HepG2 (cell line): ENCODE measurements at places on chromosomes 11 and 22. TPM values are rescaled to one million over a fixed set of nuclear protein-coding genes. Genes with fewer than 3 reads are reported as not detected.

GRCh38 chr11:131748151-131749050 lies 378.0 kb downstream of the NTM start:
- no peaks in the 10 kb centered on the region for H3K36me3 ChIP-seq
- H3K27me3 ChIP-seq = no peaks in the 10 kb centered on the region
- no peak overlapping the region for H3K4me3 ChIP-seq
- no peaks in the 10 kb centered on the region for H3K4me1 ChIP-seq
- DNase-seq = peak; percentile 26

DNA sequence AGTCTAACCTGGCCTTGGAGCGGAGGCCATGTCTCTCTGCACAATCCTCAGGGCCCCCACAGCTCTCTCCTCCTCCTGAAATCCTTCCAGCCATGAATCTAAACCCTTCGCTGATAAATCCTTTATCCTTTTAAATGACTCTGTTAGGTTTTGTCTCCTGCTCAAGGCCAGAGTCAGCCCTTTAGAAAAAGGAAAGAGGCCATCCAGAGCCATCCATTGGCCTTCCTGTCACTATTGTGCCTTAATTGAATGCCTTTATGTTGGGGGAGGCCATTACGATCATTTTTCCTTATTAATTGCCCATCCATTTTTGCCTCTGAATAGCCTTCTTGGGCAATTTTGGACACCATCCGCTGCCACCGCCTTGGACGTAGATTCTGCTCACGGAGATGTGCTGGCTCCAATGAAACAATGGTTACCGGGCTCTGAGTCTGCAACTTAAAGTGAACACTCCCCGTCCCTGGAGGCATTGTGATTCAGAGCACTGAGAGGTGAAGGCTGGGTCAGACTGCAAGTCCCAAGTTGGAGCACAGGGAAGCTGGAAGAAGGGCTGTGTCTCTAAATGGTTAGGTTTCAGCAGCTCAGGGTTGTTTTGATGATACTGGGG lies 213.0 kb upstream of the E2F8 start:
- DNase-seq = no peak
- no peak overlapping the region for H3K27ac ChIP-seq
- H3K4me1 ChIP-seq = no peaks in the 10 kb centered on the region
- no peaks in the 10 kb centered on the region for H3K36me3 ChIP-seq
- H3K4me3 ChIP-seq = no peak overlapping the region
- no peaks in the 10 kb centered on the region; the same call in 1 of the 2 replicates for H3K27me3 ChIP-seq

DNA sequence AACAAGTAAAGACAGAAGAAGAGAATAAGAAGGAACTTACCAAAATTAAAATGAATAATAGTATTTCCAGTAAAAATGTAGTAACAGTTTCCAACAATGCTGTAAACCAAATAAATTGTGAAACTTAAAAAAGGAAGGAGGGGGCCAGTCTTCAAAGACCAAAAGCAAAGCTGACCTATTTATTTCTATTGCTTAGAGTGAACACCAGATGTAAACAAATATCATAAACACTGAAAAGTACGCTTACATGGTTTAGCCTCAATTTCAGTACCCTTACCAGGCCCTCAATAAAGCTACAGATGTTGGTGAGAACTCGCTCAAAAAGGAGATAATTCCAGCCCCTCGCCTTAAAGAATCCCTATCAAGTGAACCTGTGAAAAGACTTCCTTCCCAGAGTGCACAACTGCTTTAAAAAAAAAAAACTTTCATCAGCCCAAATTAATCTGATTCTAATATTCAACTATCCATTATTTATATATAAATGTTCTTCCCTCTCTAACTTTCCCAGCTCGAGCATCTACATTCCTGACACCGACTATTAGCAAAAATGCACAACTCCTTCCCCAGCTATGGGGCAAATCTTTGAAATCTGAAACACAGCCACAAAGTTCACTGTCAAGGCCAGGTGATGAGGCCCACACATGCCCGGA lies 2.4 kb downstream of the PHF21A start:
- H3K27ac ChIP-seq = peak overlapping the region; percentile 53
- DNase-seq = no peak
- H3K4me3 ChIP-seq = peak overlapping the region; percentile 73
- H3K36me3 ChIP-seq = no peaks in the 10 kb centered on the region
- H3K27me3 ChIP-seq = no peaks in the 10 kb centered on the region; the same call in 2 of the 3 replicates

- no peak overlapping the region for H3K27ac ChIP-seq
- DNase-seq = no peak
- H3K4me3 ChIP-seq = no peak overlapping the region
Observed at GRCh38 chr11:126012852-126013251, 49.8 kb downstream of the CDON start.

- no peaks in the 10 kb centered on the region for H3K4me1 ChIP-seq
- H3K27me3 ChIP-seq = peaks cover 82% of the 10 kb centered on the region; the same call in 2 of the 3 replicates
- H3K4me3 ChIP-seq = no peak overlapping the region
- no peaks in the 10 kb centered on the region for H3K36me3 ChIP-seq
- no peak overlapping the region for H3K27ac ChIP-seq
- DNase-seq = no peak
Observed at GRCh38 chr22:20211997-20212753, 55.9 kb downstream of the RTN4R start.

DNA sequence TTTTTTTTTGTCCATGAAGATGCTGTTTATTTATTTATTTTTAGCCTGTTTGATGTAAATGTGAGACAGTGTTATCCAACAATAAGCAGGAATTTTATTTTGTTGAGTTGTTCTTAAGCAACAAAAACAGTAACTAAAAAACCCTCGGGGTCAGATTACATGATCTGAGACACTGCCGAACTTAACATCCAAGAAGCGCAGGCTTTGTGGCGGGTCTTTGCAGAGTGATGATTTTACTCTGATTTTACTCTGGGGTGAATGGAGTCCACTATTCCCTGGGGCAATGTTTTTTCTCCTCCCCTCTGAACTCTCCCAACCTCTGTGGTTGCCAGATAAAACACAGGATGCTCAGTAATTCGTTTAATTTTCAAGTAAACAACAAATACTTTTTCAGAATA lies 450.1 kb upstream of the B3GAT1 start:
- H3K4me3 ChIP-seq = no peak overlapping the region
- DNase-seq = no peak
- H3K27me3 ChIP-seq = peaks cover 1% of the 10 kb centered on the region; the same call in 1 of the 2 replicates
- H3K27ac ChIP-seq = no peak overlapping the region
- no peaks in the 10 kb centered on the region for H3K4me1 ChIP-seq

DNA sequence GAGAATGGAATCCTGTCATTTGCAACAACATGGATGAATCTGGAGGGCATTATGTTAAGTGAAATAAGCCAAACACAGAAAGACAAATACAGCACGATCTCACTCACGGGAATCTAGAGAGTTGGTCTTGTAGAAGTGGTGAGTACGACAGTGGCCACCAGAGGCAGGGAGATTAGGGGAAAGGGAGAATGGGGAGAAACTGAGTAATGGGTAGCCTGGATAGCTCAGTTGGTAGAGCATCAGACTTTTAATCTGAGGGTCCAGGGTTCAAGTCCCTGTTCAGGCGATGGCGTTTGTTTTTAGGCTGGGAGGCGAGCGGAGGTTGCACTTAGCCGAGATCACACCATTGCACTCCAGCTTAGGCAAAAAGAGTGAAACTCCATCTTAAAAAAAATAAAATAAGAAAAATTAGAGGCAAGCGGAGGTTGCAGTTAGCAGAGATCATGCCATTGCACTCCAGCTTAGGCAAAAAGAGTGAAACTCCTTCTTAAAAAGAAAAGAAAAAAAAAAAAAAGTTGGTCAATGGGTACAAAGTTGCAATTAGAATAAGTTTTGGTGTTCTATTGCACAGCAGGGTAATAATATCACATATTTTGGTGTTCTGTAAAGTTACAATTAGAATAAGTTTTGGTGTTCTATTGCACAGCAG lies 95.7 kb upstream of the UBASH3B start:
- no peak overlapping the region for H3K27ac ChIP-seq
- no peak overlapping the region for H3K4me3 ChIP-seq
- peak; percentile 24 for DNase-seq

- no peak overlapping the region for H3K4me3 ChIP-seq
- no peak overlapping the region for H3K27ac ChIP-seq
- no peaks in the 10 kb centered on the region for H3K4me1 ChIP-seq
- no peaks in the 10 kb centered on the region for H3K27me3 ChIP-seq
- DNase-seq = no peak
Observed at GRCh38 chr22:46592390-46592872, 27.8 kb upstream of the GRAMD4 start.

GRCh38 chr11:117941976-117942654 lies 12.9 kb upstream of the TMPRSS13 start:
- H3K27me3 ChIP-seq = no peaks in the 10 kb centered on the region; the same call in 1 of the 2 replicates
- no peak for DNase-seq
- H3K27ac ChIP-seq = no peak overlapping the region
- H3K4me3 ChIP-seq = no peak overlapping the region
- H3K4me1 ChIP-seq = no peaks in the 10 kb centered on the region
- no peaks in the 10 kb centered on the region for H3K36me3 ChIP-seq

- H3K4me1 ChIP-seq = no peaks in the 10 kb centered on the region
- DNase-seq = no peak
- peaks cover 6% of the 10 kb centered on the region; the same call in 1 of the 3 replicates for H3K27me3 ChIP-seq
- no peaks in the 10 kb centered on the region for H3K36me3 ChIP-seq
- no peak overlapping the region for H3K4me3 ChIP-seq
Observed at GRCh38 chr11:117634756-117635603, 162.0 kb downstream of the DSCAML1 start.

GRCh38 chr11:11251394-11251970 lies 101.6 kb downstream of the CSNK2A3 start:
- H3K27ac ChIP-seq = no peak overlapping the region
- H3K36me3 ChIP-seq = no peaks in the 10 kb centered on the region
- no peaks in the 10 kb centered on the region; the same call in 1 of the 2 replicates for H3K27me3 ChIP-seq
- H3K4me1 ChIP-seq = no peaks in the 10 kb centered on the region
- DNase-seq = no peak
- H3K4me3 ChIP-seq = no peak overlapping the region

- H3K4me3 ChIP-seq = no peak overlapping the region
- no peak for DNase-seq
- H3K36me3 ChIP-seq = no peaks in the 10 kb centered on the region
- H3K27me3 ChIP-seq = no peaks in the 10 kb centered on the region
Observed at GRCh38 chr11:91792779-91793262, 431.8 kb upstream of the FAT3 start.

DNA sequence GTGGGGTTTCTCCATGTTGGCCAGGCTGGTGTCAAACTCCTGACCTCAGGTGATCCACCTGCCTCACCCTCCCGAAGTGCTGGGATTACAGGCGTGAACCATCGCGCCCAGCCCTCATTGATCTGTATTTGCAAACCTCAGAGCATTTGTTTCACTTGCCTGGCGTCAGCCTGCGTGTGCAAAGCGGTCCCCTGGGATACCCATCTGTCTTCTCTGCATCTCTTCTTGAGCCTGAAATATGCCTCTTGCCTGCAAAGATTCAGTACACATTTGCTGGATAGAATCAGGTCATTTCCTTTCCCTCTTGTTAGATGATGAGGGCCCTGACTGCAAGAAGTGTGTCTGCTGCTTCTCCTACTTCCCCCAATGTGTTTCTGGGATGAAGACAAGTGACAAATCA lies 1291.0 kb downstream of the TBC1D22A start:
- no peak overlapping the region for H3K4me3 ChIP-seq
- H3K4me1 ChIP-seq = no peaks in the 10 kb centered on the region
- H3K27me3 ChIP-seq = peaks cover 12% of the 10 kb centered on the region; the same call in 1 of the 3 replicates
- H3K27ac ChIP-seq = no peak overlapping the region

- no peak for DNase-seq
- H3K27me3 ChIP-seq = peaks cover 6% of the 10 kb centered on the region; the same call in 1 of the 2 replicates
- H3K36me3 ChIP-seq = no peaks in the 10 kb centered on the region
- no peaks in the 10 kb centered on the region for H3K4me1 ChIP-seq
- no peak overlapping the region for H3K4me3 ChIP-seq
Observed at GRCh38 chr11:8269636-8270035, 6.0 kb upstream of the LMO1 start.

DNA sequence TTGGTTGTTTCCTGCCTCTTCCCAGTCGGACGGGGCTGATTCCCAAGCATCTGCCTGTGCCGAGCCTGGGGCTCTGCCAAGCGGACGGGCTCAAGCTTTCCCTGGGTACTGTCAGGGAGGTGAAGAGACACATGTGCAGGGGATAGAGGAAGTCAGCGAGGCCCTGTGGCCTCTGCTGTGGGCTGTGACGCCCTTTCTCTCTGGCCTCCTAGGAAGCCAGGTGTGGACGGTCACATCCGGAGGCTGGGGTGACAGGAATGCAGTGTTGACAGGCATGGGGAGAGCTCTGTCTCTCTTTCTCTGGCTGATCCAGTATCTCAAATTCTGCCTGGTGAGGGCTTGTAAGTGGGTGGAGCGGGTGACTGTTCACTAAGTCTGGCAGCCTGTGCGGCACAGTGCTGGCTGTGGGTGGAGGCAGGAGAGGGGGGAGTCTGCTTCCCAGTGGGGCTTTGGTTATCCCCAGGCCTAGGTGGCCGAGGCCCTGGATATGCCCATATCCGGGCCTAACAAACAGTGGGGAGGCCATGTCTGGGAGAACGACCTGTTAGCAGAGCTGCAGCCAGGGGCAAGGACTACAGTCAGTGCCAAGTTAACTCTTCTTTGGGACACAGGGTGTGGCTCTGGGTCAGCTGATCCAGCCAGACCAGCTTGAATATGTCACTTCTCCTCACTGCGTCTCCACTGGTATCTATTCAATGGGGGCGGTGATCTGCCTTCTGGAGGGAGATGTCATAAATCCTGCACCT lies 1.9 kb downstream of the KCTD17 start:
- no peak overlapping the region for H3K27ac ChIP-seq
- no peaks in the 10 kb centered on the region for H3K36me3 ChIP-seq
- DNase-seq = no peak
- no peak overlapping the region for H3K4me3 ChIP-seq
- H3K4me1 ChIP-seq = peaks cover 57% of the 10 kb centered on the region

- no peaks in the 10 kb centered on the region for H3K27me3 ChIP-seq
- no peak for DNase-seq
- no peak overlapping the region for H3K27ac ChIP-seq
- H3K4me1 ChIP-seq = no peaks in the 10 kb centered on the region
Observed at GRCh38 chr11:44548032-44548695, 17.3 kb upstream of the CD82 start.

DNA sequence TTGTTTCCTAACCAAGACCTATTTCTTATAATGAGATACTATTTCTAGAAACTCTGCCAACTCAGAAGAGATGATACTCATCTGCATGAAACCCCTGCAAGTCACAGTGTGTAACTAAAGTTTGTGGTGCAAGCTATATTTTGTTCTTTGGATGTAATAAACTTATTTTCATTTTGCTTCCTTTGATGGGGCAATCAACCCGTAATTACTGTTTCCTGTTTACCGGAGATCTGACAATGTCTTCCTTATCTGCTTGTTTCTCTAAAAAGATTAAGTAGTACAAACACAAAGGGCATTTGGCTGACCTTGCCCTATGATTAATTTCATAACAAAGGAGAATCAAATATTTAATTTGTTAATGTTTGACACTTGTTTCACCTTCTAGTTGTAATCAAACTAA lies 846.6 kb upstream of the ANO3 start:
- no peaks in the 10 kb centered on the region for H3K4me1 ChIP-seq
- H3K27me3 ChIP-seq = no peaks in the 10 kb centered on the region
- H3K27ac ChIP-seq = no peak overlapping the region
- no peaks in the 10 kb centered on the region for H3K36me3 ChIP-seq
- no peak for DNase-seq

The OR4A16 gene
- polyA plus RNA-seq = not detected in 2 replicates

The CALCB gene
- not detected in 2 replicates for polyA plus RNA-seq

The TIGD3 gene
- polyA plus RNA-seq = 0.49 and 1.0 TPM in 2 replicates

The SLC5A1 gene
- not detected in 2 replicates for polyA plus RNA-seq

The PI4KA gene
- polyA plus RNA-seq = 56.4 and 61.1 TPM in 2 replicates

The CYP2D6 gene
- polyA plus RNA-seq = 3.7 and 4.4 TPM in 2 replicates

The RPLP2 gene
- 895 and 978 TPM in 2 replicates for polyA plus RNA-seq

The VSIG2 gene
- 2.7 and 3.5 TPM in 2 replicates for polyA plus RNA-seq

The OR51G2 gene
- polyA plus RNA-seq = not detected in 2 replicates

The TRIM51 gene
- polyA plus RNA-seq = not detected in 2 replicates
